ENCODE measurements at places on chromosomes 6 and 20.

DNA sequence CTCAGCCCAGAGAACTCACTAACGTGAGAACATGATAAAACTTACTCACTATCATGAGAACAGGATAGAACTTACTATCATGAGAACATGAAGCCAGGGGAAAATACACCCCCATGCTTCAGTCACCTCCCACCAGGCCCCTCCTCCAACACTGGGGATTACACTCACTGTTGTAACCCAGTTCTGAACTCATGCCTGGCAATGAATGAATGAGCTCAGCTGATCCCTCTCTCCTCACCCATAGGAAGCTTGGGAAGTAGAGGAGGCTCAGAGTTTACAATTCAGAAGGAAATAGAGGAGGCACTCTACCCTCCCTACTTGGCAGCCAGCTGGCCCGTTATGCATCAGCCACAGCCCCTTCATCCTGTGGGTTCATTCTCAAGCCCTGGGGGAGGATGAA, 102.5 kb downstream of the EYA2 start:
- no peak for DNase-seq

DNA sequence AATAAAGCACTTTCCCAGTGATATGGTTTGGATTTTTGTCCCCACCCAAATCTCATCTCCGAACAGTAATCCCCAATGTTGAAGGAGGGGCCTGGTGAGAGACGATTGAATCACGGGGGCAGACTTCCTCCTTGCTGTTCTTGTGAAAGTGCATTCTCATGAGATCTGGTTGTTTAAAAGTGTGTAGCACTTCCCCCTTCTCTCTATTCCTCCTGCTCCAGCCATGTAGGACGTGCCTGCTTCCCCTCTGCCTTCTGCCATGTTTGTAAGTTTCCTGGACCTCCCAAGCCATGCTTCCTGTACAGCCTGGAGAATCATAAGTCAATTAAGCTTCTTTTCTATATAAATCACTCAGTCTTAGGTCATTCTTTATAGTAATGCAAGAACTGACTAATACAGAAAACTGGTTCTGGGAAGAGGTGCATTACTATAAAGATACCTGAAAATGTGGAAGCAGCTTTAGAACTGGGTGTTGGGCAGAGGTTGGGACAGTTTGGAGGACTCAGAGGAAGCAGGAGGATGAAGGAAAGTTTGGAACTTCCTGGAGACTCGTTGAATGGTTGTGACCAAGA, 7.4 kb downstream of the EPM2A start:
- no peak for DNase-seq

GRCh38 chr6:108959972-108960582, 111.9 kb downstream of the ARMC2 start:
- no peak for DNase-seq

DNA sequence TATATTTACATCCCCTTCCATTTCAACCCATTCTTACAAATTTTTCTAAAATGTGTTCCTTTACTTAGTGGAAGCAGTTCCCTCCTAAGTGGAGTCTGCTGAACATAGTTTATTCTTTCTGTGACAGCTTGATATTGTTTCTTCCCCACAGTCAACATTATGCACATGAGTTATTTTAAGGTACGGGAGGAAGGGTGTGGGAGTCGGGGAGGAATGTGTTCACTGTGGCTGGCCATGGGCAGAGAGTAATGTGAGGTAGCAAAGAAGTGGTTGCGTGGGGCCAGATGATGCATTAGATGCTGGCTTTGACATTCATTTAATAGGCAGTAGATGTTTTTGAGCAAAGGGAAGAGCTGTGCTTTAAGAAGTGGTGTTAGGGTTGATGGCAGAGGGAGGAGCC, 98.5 kb downstream of the ARMC2 start:
- no peak for DNase-seq

GRCh38 chr6:87066449-87067333, 28.2 kb downstream of the CGA start:
- DNase-seq = peak; percentile 65

DNA sequence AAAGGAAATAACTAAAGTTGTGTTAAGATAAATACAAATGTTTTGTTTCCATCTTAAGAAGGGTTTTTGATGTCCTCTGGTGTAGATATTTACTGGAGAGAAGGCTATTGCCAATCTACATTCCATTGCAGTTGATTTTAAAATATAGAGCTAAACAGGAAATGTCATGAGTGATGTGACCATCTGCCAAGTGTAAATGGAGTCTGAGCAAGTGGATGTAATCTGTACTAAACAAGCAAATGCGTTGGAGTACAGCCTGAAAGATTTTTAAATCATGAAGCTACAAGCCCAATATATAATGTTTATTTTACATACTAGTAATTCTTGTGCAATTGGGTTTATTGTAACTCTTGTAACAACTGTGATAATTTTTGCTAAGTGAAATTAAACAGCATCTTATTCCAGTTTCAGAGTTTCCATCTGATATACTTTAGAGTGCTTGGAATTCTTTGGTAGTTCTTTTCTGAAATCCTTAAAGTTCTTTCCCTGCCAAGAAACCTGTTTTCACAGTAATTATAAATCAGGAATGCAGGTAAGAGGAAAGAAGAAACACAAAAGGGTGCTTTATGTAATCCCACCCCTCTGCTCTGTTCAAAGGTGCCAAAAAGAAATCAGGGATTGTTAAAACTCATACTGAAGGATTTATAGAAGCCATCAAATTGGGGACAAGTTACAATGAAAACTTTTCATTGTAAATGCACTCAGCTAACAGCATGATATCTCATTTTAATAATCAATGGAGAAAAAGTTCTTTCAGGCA, 47.2 kb upstream of the FLRT3 start:
- DNase-seq = no peak

- DNase-seq = peak; percentile 18
These were observed 95.2 kb upstream of the CST7 start for GRCh38 chr20:24853916-24854315.

- no peak for DNase-seq
These were observed 514.1 kb downstream of the GRIK2 start for GRCh38 chr6:101907356-101908217.

- DNase-seq = no peak
These were observed 123.4 kb upstream of the SUPT3H start for GRCh38 chr6:45500924-45501816.

GRCh38 chr6:90202156-90202555, 94.5 kb downstream of the BACH2 start:
- DNase-seq = no peak

DNA sequence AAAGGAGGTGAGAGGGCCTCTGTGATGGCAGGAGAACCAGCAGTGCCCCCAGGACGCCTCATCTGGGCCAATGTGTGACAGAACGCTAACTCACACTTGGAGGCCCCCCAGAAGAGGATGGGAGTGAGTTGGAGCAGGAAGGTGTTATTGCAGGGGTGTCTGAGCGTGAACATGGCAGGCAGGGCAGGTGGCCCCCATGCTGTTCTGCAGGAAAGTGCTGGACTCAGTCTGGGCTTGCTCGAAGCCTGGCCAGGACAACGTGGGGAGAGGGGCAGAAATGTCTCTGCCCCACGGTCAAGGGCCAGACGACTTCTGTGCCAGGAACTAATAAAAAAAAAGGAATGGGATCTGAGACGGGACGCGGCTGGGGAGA, 931 bp upstream of the EBF4 start:
- DNase-seq = no peak

DNA sequence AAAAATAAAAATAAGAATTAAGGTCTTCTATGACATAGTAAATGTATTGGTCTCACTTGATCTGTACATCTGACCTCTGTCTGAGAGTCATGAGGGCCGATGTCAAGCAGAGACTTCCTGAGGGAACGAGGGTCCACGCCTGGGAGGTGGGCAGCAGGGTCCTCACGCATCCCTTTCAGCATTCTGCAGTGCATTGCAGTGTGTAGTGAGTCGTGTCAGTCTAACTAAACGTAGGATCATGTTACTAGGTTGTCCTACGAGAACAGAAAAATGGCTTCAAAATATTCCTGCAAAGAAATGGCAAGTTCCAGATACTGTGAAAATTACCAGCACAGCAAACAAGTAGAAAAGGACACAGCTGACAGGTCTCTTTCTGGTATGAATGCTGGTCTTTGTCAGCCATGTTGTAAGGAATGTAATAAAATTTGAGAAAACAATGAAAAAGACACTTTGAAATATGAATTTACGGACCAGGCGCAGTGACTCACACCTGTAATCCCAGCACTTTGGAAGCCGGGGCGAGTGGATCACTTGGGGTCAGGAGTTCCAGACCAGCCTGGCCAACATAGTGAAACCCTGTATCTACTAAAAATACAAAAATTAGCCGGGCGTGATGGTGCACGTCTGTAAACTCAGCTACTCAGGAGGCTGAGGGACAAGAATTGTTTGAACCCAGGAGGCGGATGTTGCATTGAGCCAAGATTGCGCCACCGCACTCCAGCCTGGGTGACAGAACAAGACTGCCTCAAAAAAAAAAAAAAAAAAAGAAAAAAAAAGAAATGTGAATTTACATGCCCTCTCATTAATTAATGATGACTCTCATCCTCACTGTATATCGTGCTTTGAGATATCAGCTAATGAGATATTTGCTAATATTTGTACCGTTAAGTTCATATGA, 2.4 kb upstream of the AHCY start:
- no peak for DNase-seq

- DNase-seq = peak; percentile 83
These were observed 26.8 kb downstream of the C6orf89 start for GRCh38 chr6:36912586-36912985.

- DNase-seq = no peak
These were observed 40.5 kb upstream of the RREB1 start for GRCh38 chr6:7067305-7067704.
